ENCODE measurements at places on chromosomes 6 and 20. TPM values are rescaled to one million over a fixed set of nuclear protein-coding genes. Genes with fewer than 3 reads are reported as not detected.

Gene IRF4
- total RNA-seq, result 7.4 TPM

Gene FNDC11
- total RNA-seq, result 0.36 TPM

GRCh38 chr20:20205141-20205861 lies 153.0 kb downstream of the CFAP61 start:
- peaks cover 5% of the 10 kb centered on the region for H3K4me1 ChIP-seq
- no peaks in the 10 kb centered on the region for H3K36me3 ChIP-seq
- H3K27me3 ChIP-seq, result peaks cover 14% of the 10 kb centered on the region
- no peak overlapping the region for H3K4me3 ChIP-seq
- H3K27ac ChIP-seq, result no peak overlapping the region
- no peak for DNase-seq

DNA sequence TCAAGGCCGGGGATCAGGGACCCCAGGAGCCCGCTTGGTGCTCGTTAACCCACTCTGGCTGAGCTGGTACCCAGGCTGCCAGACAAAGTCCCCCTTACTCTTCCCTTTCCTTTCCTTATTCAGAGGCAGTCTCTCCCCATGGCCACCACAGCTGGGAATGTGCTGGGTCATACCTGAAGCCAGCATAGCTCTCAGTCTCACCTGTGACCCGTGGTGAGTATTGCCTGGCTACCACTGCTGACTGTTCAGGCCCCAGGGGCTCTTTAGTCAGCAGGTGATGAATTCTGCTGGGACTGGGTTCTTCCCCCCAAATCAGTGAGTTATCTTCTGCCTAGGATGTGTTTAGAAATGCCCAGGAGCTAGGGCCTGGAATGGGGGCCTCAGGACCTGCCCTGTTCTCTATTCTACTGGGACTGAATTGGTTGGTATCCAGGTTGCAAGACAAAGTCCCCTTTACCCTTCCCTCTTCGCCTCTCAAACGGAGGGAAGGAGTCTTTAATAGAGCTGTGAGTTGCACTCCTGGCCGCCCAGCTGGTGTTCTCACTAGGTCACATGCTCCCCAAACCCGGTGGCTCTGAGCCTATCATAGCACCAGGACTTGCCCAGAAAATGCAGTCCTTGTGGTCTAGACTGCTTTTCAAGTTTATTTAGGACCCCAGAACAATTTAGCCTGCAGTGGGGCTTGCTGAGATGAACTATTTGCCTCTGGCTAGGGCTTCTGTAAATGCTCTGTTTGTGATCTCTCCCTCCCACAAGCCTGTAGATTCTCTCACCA lies 64.6 kb downstream of the MYO6 start:
- peaks cover 5% of the 10 kb centered on the region for H3K36me3 ChIP-seq
- no peaks in the 10 kb centered on the region for H3K4me1 ChIP-seq
- no peak for DNase-seq
- H3K27me3 ChIP-seq, result peaks cover 10% of the 10 kb centered on the region
- H3K4me3 ChIP-seq, result no peak overlapping the region

GRCh38 chr6:150413781-150414281 lies 45.0 kb downstream of the IYD start:
- H3K27ac ChIP-seq, result no peak overlapping the region
- H3K4me3 ChIP-seq, result no peak overlapping the region
- H3K36me3 ChIP-seq, result no peaks in the 10 kb centered on the region
- no peak for DNase-seq
- H3K4me1 ChIP-seq, result peaks cover 9% of the 10 kb centered on the region

DNA sequence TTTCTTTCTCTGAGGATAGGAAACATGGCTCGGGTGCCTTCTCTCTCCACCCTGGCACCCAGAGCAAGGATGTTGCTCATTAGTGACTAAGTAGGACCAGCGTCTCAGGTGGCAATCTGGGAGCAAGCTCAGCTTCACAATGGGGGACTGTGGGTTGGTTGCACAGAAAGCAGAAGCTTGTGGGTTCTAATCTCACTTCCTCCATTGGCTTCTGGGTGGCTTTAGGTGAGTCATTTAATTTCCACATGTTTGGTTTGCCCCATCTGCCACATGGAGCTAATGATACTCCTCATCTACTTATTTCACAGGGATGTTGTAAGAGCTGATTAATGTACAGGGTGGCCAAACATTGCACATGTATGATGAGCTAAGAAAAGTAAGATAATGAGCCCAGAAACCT lies 54.8 kb upstream of the AKIRIN2 start:
- H3K4me3 ChIP-seq, result no peak overlapping the region
- no peak overlapping the region for H3K27ac ChIP-seq
- DNase-seq, result no peak
- no peaks in the 10 kb centered on the region for H3K36me3 ChIP-seq
- no peaks in the 10 kb centered on the region for H3K27me3 ChIP-seq

GRCh38 chr6:128432394-128432793 lies 88.0 kb downstream of the PTPRK start:
- H3K4me1 ChIP-seq, result no peaks in the 10 kb centered on the region
- H3K27me3 ChIP-seq, result no peaks in the 10 kb centered on the region
- no peak overlapping the region for H3K27ac ChIP-seq
- no peak for DNase-seq
- H3K4me3 ChIP-seq, result no peak overlapping the region

GRCh38 chr6:150159757-150160156 lies 16.9 kb downstream of the PPP1R14C start:
- H3K4me3 ChIP-seq, result no peak overlapping the region
- no peaks in the 10 kb centered on the region for H3K36me3 ChIP-seq
- H3K27me3 ChIP-seq, result peaks cover 2% of the 10 kb centered on the region
- H3K4me1 ChIP-seq, result no peaks in the 10 kb centered on the region
- no peak overlapping the region for H3K27ac ChIP-seq

DNA sequence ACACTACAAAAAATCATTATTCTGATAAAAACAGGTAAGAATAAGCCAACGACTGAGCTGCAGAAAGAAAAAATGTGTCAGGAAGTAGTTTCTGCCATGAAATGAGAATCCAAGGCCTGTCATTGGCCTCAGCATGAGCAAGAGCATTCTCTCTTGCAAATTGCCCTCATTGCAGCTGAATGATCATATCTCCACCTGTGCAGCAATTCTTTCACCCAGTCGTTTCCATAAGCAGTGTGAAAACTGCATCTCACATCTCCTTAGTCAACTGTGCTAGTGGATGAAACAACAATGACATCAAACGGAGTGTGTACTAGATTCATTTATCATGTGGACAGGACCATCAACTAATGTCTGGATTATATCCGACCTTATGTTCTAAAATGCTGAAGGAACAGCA lies 88.2 kb upstream of the STXBP5 start:
- no peak for DNase-seq
- peaks cover 15% of the 10 kb centered on the region for H3K36me3 ChIP-seq
- no peak overlapping the region for H3K27ac ChIP-seq
- H3K27me3 ChIP-seq, result no peaks in the 10 kb centered on the region

Data from naive thymus-derived CD8-positive, alpha-beta T cell (primary cell).